ENCODE measurements at places on chromosomes 4 and X.

DNA sequence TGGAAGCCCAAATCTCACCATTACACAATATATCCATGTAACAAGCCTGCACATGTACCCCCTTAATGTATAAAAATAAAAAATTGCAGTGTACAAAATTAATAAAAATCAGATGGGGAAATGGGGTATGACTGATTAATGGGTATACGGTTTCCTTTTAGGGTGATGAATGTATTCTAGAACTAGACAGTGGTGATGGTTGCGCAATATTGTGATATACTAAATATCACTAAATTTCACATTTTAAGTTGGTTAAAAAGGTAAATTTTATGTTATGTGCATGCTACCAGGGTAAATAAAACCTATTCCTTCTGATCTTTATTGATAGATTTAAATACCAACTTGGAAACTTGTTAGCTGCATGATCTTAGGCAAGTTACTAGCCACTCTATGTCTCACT, 129.4 kb downstream of the SPANXA1 start:
- DNase-seq, result no peak

- DNase-seq, result no peak
These were observed 155.2 kb downstream of the RBMX2 start for GRCh38 chrX:130556951-130557350.

DNA sequence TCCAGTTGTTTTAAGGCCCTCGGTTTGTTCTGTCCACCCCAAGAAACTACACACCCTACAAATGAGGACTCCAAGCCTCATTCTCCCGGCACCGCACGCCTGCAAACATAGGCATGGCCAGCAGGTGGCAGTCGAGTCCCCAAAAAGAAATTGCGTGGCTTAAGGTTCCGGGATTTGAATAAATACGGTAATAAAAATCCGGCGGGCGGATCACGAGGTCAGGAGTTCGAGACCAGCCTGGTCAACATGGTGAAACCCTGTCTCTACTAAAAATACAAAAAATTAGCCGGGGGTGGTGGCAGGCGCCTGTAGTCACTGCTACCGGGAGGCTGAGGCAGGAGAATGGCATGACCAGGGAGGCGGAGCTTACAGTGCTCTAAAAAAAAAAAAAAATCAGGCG, 21.8 kb upstream of the CSF2RA start:
- peak; percentile 70 for DNase-seq

DNA sequence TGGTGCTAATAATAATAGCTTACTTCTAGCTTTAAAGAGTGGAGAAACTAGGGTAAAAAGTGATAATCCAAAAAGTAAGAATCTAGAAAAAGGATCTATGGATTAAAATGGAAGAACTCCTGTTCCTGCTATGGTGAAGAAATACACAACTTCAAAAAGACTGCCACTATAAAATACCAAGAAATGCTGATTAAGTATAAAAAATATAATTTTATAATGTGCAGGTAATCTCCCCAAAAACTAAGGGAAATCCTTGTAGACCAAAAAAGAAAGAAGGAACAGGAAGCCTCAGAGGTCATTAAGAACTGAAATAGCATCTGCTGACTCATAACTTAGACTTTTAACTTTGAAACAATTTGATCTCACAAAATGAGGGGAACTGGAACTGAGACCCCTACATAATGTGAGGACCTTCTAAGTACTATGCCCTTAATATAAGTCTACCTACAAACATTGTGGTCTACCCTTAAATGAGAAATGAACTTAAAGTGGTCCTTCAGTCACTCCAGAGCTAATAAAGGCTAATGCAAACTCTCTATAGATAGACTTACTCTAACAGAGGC, 50.6 kb upstream of the SRPX start:
- DNase-seq, result no peak

DNA sequence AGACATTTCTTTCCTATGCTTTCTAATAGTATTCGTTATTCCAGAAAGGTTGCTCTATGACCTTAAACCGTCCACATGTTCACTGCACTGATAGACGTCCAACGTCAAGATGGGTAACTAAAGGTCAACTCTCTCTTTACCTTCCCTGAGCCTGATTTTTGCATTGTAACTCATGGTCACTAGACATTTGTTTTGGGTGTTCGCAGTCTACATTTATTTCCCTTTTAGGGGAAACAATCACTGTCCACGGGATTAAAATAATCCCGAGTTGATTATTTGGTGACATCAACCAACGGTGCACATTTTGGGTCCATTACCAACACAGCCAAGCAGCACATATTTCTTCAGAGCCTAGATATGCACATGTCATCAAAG, 540 bp upstream of the HADH start:
- DNase-seq, result no peak

DNA sequence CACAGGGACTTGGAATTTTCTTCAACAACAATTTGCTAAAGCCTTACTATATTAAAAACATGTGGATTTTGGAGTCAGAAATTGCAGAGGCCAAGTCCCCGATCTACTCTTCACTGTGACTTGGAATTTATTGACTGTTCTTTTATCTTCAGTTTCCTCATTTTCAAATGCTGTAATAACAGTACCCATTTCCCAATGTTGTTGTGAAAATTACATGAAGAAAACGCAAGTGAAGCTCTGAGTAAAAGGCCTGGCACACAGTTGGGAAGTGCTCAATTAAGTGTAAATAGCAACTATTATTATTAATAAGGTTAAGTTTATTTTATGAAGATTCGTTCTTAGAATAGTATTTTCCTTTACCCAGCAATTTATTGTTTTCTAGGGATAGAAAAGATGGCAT, 15.7 kb downstream of the STBD1 start:
- DNase-seq, result no peak

DNA sequence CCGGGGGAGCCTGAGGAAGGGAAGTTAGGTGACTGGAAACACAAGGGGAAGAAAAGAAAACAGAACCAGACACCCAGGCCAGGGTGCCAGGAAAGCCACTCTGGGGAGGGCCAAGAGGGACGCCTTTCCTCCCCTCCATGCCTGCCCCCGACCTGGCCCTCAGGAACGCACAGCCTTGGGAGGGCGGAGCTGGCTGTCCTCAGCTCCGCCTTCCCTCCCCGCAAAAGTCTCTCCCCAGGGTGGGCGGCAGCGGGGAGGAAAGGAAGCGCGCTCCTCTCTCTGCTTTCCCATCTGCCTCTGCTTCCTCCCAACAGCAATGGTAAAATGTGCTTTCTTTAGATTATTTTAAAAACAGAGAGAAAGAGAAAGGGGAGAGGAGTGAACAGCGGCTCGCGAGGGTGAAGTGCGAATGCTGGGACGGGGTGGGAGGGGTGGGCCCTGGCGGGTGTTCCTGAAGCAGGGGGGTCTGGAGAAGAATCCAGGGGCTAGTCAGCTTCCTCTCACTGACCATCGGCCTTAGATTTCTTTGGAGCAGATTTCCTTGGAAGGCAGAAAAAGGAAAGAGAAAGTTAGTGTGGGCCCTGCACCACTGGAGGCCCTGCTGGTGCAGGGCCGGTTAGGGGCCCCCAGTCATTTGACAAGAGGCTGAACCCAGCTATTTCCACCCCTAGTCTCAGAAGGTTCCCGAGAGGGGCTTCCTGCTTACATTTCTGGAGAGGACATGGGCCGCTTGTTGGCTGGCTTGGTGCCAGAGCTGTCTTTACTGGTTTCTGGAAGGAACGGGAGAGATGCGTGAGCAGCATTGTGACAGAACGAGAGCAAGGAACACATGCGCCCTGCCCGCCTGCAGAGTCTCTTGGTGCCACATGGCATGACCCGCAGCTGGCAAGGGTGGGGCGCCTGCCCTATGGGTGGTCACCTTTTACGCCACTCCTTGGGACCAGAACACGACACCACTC, 4.7 kb upstream of the RENBP start:
- no peak for DNase-seq

DNA sequence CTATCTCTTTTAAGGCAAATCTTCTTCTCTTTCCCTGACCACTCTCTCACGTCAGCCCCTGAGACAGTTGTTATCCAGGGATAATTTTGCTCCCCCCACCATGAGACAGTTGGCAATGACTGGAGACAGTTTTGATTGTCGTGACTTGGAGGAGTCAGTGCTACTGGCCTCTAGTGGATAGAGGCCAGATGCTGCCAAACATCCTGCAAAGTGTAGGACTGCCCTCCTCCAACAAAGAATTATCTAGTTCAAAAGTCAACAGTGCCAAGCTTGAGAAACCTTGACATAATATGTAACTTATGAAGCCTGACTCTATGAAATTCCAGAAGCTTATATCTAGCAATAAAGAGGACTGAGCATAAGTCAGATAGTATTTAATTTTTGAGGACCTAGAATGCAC, 502.1 kb upstream of the IGFBP7 start:
- no peak for DNase-seq

GRCh38 chr4:176729489-176729888, 63.2 kb downstream of the VEGFC start:
- DNase-seq, result no peak

DNA sequence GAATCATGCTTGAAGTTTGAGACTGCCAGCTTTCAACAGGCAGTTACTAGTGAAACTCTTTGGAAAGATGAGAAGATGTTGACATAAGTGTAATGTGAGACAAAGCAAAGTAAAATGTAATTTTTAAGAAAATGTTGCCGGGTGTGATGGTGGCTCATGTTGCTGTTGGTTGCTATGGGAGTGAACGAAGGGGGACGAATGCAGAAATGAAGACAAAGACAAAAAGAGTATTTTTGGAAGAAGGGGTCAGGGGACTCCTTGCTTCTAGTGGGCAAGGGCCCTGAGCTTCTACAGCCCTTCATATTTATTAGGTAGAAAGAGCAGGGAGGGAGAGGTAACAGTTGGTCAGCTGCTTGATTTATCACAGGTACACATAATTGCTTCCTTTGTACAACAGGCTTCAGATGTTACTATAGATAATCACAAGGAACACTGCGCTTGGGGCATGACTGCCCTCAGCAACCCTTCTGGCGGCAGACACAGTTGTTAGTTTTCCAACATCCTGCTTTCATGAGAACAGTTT, 11.9 kb upstream of the UGDH start:
- no peak for DNase-seq

GRCh38 chr4:181960384-181960783, 282.8 kb upstream of the TENM3 start:
- DNase-seq, result no peak

DNA sequence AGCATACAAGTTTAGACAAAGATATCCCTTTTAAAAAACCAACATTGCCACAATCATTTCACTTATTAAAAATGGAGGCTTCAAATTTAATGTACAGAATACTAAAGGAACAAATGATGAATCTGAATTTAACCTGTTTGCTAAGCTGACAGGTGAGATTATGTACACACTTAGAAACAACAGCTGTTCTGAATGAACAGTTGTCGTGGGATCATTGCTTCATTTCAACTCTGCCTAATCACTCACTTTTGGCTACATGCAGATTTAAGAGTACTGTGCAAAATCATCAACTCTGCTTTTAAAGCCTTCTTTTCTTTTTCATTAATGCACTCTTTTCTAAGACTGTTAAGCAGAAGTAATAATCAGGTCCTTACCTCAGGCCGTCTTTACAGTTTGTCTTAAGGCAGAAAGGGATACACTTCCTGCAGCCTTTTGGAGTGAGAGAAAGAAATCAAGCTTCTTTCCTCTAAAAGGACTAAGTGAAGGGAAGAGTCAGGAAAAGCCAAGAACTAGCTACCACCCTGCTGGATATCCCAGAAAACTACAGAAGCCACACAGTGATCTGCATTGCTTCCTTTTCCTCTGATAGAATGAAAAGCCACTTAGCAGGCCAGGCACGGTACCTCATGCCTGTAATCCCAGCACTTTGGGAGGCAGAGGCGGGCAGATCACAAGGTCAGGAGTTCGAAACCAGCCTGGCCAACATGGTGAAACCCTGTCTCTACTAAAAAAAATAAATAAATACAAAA, 54.7 kb upstream of the NPNT start:
- DNase-seq, result no peak

- no peak for DNase-seq
These were observed 29.9 kb upstream of the GPC4 start for GRCh38 chrX:133444952-133445831.

DNA sequence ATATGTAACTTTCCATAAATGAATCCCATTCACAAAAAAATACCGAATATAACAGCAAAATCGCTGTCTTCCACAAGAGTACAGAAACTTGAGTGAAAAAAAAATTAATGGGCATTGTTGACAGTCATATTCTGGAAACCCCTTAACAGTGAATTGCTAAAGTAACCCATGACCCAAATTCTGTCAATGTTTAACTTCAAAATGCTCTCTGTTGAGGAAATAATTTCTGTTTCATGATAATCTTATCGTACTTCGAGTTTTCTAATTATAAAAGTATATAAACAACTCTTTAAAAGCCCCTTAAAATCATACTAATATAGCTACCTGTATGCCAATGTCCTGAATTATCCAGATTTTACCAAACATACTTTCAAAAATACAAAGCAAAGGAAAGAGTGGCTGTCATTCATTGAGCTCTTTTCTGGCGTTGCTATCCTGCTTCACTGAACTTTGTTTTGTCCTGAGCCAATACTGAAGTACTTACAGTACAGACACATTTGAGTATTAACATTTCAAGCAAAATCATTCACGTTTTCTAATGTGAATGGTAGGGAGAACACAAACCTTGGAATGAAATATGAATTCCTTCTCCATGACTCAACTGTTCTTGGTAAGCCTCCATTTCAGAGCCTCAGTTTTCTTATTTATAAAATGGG, 2.4 kb downstream of the XAGE3 start:
- no peak for DNase-seq

DNA sequence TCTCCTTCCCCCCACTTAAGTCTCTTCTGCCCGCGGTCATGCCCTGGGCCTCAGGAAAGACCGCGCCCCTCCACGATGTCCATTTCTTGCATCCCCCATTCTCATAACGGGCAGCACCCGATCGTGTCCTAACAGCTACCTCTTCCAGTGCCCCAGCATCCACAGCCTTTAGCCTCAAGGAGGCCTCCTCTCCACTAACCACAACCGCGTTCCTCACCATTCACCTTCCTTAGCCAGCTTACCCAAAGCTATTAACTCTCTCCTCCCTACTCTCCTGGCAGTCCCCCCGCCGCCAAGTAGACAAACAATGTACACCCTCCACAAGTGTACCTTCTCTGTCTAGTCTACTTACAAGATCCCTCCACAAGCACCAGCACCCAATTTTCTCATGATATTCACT, 58.6 kb upstream of the PAGE5 start:
- no peak for DNase-seq

DNA sequence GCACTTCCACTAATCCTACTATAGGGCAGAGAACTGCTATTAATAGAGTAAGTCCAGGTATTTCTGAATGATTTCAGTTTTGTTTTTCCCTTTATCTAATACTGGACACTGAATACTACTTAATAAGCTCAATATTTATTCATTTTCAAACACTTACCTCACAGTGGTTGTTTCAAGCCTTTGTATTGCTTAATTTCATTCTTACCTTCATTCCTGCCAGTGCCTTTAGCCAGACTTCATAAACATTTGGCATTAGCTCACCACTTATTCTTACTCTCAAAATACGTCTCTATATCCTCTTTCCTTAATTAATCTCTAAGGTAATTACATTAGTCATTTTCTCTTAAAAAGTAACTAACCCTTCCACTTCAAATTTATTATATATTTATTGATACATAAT, 18.8 kb upstream of the CORIN start:
- DNase-seq, result no peak

GRCh38 chr4:104752337-104752736, 257.6 kb upstream of the CXXC4 start:
- no peak for DNase-seq
